ENCODE measurements at places on chromosomes 5 and 9.

DNA sequence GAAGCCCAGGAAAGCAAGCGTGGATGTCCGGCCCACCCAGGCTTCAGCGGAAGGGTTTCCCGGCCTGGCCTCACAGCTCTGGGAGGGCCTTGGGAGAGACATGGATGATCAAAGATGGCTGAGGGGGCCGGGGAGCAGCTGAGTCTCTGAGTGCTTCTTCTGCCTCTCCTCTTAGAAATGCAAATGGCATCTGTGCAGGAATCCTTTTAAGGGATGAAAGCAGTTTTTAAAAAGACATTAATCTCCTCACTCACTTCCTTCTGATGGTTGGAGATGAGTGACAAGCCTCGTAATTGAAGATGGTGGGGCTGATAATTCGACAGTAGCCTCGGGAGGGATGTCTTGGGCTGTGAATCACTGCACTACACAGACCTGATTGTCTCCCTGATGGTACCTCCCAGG, 24.3 kb upstream of the PITX1 start:
- DNase-seq = no peak

DNA sequence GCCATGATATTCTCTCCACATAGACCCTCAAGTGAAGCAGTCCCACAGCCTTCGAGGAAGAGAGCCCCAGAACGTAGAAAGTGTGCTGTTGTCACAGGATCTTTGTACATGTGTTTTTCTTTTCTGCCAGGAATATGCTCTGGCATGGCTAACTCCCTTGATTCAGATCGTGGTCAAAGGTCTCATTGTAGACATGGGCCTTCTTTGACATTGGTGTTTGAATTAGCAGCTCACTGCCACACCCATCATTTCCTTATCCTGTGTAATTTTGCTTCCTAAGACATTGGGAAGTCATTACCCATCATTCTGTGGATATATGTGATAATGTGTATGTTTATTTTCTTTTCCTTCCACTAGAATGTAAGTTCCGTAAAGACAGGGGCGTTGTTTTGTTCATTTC, 25.5 kb downstream of the MTRR start:
- no peak for DNase-seq

DNA sequence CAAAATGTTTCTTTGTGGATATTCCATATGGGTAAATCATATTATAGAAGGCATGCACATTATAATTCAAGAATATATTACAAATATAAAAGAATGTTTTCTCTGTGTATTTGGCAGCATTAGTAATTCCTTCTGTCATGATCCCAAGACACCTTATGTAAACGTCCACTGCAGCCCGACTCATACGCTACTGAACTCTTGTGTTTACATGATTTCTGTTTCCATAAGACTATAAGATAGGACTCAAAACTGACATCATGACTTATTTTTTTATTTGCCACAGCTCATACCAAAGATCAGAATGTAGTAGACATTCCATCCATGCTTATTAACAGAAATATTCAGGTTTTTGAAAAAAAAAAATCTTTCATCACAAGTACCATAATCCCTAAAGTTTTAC, 234.1 kb downstream of the AP3B1 start:
- DNase-seq = no peak

GRCh38 chr5:122559676-122560075, 215.2 kb upstream of the SNX2 start:
- no peak for DNase-seq

GRCh38 chr9:112970939-112971338, 41.1 kb downstream of the ZNF883 start:
- DNase-seq = no peak

- DNase-seq = peak; percentile 1
Observed at GRCh38 chr5:5422819-5423515, 490 bp downstream of the ICE1 start.

GRCh38 chr9:94926431-94926800, 199.9 kb downstream of the AOPEP start:
- no peak for DNase-seq

GRCh38 chr5:127840198-127840524, 137.0 kb downstream of the CCDC192 start:
- no peak for DNase-seq

DNA sequence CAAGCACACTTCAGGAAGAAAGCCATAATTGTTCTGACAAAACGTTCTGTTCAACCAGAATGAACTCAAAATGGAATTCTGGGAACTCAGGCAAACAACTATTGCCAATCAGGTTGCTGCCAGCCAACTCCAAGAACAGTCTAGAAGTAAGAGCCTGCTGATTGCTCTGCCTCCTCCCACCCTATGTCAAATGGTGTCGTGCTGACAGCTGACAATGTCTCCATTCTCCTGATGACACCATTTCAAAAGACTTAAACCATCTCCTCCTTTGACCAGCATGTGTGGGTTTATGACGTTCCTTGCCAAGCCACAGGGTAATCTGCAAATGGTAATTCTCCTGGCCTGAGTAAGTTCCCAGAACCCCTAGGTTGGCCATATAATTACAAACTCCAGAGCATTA, 21.9 kb upstream of the PLIN2 start:
- DNase-seq = no peak

DNA sequence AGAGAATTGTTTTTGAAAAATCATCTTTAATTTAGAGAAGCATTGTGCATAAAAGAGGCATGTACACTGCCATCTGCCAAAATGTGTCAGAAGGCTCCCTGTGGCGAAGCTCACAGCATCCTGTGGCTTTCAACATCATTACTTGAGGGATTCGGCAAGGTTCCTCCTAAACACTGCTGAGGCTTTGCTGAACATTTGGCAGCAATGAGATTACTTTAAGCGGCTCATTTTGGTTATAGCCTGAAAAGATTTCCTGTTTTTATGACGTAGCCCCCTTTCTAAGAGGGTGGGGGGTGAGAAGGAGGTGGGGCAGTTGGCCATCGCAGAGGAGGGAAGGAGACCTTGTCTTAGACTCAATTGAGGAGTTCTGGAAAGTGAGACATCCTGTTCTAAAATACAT, 469.4 kb downstream of the RASEF start:
- DNase-seq = no peak

- no peak for DNase-seq
Observed at GRCh38 chr5:138872841-138873465, 2.2 kb downstream of the LRRTM2 start.

DNA sequence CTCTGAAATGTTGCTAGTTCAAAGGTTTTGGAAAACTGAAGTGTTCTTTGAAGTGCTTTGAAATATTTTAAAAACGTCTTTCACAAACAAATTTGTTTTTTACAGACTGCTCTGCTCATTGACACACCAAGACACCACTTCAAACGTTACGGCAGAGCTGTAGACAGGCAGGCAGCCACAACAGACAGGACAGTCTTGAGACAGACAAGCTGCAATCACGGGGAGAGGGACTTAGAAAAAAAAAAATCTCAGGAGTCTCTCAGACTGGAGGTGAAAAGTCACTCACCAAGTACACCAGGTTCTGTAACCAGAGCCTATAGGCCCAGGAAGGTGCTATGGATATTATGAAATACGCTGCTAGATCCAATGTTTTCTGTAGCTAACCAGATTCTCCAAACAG, 135.4 kb downstream of the ISL1 start:
- DNase-seq = no peak

- no peak for DNase-seq
Observed at GRCh38 chr9:3847377-3847776, 321.6 kb upstream of the RFX3 start.

GRCh38 chr9:37534901-37535300, 41.3 kb downstream of the FBXO10 start:
- DNase-seq = no peak

- DNase-seq = no peak
Observed at GRCh38 chr9:106757514-106757913, 105.5 kb upstream of the ZNF462 start.

GRCh38 chr5:44001236-44001635, 388.0 kb downstream of the FGF10 start:
- DNase-seq = no peak

Measured in NCI-H345 (cell line).